ENCODE measurements at places on chromosomes 1 and 21.
A peak's percentile ranks its signal among the peaks of the same experiment; 100 is the strongest.

DNA sequence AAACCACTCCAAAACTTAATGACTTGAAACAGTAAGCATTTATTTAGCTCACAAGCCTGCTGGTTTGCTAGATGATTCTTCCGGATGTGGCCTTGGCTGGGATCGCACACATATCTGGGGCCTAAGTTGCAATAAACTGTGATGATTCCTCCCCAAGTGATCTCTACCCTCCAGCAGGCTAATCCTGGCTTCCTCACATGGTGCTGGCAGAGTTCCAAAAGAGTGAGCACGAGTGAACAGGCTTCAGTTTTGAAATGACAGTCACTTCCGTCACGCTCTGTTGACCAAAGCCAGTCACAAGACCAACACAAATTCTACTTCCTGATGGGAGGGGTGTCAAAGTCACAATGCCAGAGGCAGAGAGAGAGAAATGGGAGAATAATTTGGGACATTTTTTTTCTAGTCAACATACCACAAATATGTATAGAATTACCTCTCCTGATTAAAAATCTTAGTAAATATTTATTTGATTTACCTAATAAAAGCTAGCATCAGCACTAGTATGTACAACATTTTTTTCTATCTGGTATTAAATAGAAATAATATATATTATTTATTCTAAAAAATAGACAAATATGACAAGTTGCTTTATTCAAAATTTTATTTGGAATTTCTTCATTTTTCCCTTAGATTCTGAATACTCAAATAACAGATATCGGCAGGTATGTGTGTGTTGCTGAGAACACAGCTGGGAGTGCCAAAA lies 292.7 kb downstream of the TPR start:
- DNase-seq = peak; percentile 5

- DNase-seq = no peak
Measured at GRCh38 chr1:226424221-226425003, 16.5 kb upstream of the PARP1 start.

DNA sequence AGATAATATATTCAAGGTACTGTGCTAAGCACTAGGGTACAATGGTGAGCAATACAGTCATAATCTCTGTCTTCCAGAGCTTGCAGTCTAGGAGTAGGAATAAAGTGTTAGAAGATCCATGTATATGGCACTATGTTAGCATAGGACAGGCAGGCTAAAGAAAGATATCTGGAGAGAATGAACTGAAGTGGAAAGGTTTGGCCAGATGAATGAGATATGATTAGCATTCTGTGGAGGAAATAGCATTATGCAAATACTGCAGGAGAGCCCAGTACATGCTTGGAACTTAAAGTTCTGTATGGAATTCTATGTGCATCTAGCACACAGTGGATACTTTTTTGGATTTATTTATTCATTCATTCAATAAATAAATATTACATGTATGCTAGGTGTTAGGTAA lies 4.7 kb downstream of the C8A start:
- DNase-seq = no peak

- DNase-seq = no peak
Measured at GRCh38 chr1:116808200-116808847, 54.1 kb downstream of the CD2 start.

DNA sequence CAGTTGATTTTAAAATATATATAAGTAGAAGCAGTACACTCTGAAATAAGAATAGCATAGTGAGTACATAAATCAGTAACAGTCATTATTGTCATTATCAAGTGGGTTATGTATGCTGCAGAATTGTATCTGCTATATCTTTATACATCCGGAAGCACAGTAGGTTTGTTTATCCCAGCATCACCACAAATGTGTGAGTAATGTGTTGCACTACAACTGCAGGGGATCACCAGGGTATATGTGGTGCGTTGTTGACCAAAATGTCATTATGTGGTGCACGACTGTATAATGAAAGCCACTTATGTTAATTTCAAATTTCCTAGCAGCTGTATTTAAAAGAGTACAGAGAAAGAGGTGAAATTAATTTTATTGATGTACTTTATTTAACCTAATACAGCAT lies 87.7 kb upstream of the GADD45A start:
- no peak for DNase-seq

- DNase-seq = no peak
Measured at GRCh38 chr1:46900401-46900800, 40.9 kb downstream of the CYP4A11 start.

GRCh38 chr1:1291548-1292441 lies 11.6 kb downstream of the SCNN1D start:
- DNase-seq = peak; percentile 68

DNA sequence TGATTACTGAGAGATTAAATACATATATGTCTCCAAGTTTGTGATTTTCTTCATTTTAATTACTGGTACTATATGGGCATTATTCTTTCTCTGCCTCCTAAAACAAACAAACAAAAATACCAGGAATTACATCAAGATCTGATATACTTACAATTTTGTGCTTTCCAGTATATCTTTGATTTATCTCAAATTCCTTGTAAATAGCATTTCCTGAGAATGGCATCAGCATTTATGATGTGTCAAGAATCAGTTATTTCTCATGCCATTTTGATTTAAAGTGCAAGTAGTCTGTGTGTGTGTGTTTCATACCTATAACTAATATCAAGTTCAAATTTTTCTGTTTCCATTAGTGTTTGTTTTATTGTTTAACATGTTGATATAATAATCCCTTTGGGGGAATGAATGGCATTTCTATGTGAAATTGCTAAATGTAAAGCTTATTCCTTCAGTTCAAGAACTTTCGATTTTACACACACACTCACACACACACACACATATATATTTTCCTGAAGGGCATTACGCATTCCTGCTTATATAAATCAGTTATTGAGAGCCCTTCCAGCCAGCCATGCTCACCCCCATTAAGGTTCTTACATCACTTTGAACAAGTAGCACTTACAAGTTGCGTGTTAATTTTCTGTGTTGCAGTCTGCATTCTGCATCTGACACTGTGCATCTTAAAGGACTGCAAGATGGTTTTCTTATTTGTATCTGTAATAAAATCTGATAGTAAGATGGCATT lies 102.7 kb downstream of the NEK7 start:
- no peak for DNase-seq

DNA sequence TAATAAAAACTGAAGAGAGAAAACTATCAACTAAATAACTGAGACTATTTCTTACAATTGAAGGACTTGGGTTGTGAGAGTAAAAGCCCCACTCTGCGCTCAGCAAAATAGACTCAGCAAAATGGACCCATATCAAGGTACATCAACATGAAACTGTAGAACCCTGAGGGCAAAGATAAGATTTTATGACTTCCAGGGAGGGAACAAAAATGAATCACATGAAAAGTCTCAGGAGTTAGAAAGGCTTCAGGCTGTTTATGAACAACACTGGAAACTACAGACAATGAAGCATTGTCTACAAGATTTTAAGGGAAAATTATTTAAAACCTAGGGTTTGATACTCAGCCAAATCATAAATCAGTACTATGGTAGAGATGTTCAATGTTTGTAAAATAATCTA lies 434.3 kb downstream of the PTPRC start:
- no peak for DNase-seq

DNA sequence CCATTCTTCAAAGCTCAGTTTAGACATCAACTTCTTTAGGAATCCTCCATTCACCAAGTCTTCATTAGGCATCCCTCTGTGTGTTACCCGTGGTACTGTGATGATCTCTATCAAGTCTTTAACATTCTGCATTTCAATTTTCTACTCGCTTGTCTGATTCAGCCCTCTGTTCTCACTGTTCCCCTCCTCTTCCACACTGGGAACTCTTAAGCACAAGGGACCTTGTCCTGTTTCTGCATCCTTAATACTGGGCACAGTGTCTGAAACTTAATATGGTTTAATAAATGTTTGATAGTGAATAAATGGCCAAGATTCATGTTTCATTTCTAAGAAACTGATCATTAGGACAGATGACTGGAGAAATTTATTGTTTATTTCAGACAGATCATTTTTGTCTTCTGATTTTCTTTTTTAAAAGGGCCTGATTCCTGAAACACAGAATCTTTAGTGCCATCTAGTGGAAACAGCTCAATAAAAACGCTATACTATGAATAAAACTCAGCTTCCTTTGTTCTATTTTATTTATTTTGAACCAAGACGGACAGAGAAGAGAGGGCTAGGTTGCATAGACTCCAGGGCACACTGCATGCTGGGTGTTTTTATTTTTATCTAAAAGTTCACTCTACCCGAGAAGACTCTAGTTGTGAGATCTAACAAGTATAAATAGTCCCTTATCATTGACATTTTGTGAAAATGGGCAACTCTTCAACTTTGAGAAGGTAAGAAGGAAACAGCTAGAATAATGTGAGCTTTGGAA lies 7.0 kb upstream of the TRIM45 start:
- no peak for DNase-seq

GRCh38 chr1:120178799-120179756 lies 2.8 kb upstream of the SEC22B start:
- DNase-seq = no peak

DNA sequence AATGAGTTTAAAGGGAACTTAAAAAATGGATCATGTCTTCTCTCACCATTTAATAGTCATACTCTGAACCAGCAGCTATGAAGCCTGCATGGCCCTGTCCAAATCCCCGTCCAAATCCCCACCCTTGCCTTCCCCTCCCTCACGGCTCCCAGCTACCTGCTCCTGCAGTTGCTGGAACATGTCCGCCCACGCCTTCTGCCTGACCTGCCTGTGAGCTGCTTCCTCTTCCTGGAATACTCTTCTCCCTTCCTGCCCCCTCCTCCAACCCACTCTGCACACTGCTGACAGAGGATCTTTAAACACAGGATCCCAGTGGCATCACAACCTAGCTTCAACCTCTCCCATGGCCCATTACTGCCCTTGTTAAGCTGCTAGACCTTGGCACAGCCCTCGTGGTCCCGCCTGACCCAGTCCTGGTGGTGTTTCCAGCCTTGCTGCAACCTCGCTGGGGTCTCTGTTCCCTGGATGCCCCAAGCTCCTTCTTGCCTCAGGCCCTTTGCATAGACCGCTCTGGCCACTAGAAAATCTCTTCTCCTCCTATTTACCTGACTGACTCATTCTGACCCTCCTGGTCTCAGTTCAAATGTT lies 118.3 kb downstream of the PTPRU start:
- DNase-seq = no peak

- no peak for DNase-seq
Measured at GRCh38 chr1:46301406-46301807, 2.0 kb downstream of the LRRC41 start.

DNA sequence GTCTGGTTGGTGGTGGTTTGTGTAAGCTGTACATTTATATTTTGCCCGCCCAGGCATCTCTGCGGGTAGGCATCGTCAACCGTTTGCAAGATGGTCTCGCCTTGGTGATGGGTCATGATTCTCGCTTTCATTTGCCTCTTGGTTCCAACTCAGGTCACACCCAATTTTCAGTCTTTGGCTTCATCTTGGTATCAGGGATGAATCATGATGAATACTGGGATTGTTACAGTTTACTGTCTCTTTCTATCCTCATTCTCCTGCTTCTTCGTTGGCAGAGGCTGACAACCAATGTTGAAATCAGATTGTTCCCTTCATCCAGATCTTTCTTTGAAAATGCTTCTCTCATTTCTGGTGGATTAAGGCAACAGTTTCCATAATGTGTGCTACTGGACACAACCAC lies 129.7 kb upstream of the KAZN start:
- DNase-seq = no peak

DNA sequence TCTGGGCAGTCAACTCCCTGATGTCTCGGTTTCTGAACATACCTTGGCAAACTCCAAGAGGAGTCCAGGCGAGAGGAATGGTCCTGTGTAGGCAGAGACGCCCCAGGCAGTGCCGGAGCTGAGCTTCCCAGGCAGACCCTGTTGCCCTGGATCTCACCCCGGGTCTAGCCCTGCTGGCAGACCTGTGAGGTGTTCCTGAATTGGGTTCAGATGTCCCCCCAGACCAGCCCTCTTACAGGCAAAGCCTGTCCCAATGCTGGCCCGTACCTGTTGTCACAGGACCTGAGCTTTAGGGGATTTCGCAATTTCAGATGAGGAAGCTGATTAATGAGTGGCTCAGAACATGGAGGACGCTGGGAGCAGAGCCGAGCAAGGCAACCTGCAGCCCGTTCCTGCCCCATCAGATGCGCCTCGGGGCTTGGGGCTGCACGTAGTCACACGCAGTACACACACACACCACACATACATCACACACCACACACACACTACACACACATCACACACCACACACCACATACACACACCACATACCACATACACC lies 38.5 kb upstream of the PDE9A start:
- DNase-seq = peak; percentile 52

DNA sequence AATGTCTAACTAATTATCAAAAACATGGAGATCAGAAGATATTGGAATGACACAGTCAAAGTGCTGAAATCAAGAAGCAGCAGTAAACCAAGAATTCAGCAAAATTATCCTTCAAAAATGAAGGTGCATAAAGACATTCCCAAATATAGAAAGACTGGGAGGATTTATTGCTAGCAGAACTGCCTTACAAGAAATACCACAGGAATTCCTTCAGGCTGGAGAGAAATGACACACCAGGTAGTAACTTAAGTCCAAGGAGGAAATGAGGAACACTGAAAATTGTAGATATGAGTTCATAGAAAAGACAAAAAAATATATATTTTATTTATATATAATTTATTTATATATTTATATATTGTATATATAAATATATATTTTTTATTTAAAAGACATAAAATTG lies 217.2 kb downstream of the RPS6KC1 start:
- DNase-seq = no peak

- DNase-seq = no peak
Measured at GRCh38 chr1:57019236-57019839, 53.5 kb upstream of the C8B start.

GRCh38 chr1:119588621-119589020 lies 59.4 kb downstream of the ZNF697 start:
- no peak for DNase-seq

DNA sequence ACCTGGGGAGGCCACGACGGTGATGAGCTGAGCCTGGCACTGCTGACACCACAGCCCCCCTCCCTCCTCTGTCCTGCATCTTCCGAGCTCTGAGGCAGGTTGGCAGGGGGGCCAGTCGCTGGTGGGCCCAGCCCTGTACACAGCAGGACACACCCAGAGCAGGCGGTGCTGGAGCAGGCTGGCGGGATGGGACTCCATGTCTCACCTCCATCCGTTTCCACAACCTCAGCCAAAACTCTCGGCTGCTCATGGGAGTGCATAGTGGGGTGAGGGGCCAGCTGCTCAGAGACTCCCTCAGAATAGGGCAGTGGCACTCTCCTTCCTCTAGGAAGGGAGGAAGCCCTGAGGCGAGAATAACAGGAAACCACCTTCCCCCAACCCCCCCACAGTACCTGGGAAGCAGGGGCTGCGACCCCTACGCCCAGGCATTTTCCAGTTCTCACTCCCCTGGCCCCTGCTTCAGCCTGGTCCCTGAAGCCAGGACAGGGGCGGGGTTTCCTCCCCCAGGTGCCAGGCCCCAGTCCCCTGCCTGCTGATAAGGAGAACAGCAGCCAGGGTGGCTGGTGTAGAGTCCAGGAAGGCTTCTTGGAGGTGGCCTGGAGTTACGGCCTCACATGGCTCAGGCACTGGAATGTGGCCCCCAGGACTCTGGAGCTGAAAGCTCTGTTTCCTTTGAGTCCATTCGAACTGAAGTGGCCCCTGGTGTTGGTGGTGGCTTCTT lies 3.2 kb upstream of the IBA57 start:
- no peak for DNase-seq

Data from stimulated activated CD4-positive, alpha-beta T cell treated with anti-CD3 and anti-CD28 coated beads, Interleukin-4, amount 100 ng/mL, for 24 hours (primary cell).